ENCODE measurements at places on chromosomes 6 and 20.

GRCh38 chr6:41184761-41185160 lies 16.2 kb downstream of the TREML2 start:
- no peak for DNase-seq

DNA sequence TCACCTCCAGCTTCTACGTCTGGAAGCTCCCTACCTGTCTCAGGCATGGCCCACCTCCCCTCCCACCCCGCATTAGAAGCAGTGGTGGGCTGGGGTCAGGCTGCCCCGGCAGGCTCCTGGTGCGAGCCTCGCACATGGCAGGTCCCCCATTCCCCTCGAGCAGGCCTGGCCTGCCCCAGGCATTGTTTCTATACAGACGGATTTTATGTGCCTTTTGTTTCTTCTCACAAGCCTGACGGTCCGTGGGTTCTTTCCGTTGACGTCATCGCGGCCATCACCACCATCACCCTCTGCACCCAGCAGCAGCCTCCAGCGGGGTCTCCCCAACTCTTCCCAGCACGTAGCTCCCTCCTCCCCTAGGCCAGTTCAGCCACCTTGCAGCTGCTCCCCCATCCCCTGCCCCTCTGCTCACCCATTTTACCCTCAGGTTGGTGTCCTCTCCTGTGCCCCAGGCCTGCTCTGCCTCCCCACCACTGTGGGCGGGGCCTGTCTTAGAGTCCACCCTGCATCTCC lies 4.6 kb downstream of the CST7 start:
- no peak for DNase-seq

DNA sequence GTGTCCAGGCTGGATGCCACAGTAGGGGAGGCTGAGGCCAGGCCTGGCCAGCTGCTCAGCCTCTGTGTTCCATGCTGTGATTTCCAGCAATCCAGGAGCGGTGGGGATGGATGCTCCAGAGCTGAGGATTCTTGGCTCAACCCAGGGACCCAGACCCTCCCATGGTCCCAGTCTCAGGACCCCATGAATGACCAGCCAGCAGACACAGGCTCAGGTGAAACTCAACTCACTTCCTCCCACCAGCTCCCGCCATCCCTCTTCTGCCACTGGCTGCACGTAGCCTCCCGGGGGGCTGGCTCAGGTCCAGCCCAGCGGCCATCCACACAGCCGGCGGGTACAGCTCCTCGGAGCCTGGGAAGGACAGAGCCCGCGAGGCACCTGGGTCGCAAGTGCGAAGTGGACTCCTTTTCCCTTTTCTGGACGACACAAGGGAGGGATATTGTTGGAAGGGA lies 54.5 kb upstream of the DACT2 start:
- DNase-seq: no peak

DNA sequence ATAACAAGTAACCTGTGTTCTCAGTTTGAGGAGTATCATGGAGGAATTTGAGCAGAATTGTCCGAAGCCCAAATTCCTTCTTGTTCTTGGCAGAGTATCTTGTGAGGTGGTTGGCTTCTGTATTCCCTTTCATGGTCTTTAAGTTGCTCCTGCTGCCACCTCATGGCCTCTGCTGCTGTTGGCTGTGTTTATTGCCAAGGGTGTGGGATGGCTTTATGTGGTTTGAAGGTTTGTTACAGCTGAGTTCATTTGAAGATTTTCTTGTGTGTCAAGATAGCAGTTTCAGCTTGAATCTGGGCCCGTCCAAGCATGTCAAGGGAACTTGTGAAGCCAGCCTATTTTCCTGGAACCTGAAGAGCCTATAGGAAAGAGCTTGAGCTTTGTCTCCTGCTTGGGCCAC lies 20.2 kb upstream of the TTK start:
- DNase-seq: no peak

DNA sequence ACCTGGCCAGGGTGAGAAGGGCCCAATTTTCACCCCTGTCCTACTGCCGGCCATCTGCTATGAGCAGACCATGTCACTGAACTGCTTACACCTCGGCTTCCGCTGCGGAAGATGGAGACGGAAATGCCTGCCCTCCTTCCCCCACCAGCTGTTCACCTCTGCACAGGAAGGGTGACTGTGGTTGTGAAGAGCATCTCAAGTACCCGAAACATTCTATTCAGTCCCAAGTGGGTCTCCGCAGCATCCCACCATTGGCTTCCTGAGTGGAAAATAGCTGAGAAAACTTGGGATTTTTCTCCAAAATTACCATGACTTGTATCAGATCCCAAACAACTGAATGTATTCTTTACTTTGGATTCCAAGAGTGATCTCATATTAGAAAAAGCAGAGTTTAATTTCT lies 16.1 kb downstream of the DOK5 start:
- DNase-seq: no peak

DNA sequence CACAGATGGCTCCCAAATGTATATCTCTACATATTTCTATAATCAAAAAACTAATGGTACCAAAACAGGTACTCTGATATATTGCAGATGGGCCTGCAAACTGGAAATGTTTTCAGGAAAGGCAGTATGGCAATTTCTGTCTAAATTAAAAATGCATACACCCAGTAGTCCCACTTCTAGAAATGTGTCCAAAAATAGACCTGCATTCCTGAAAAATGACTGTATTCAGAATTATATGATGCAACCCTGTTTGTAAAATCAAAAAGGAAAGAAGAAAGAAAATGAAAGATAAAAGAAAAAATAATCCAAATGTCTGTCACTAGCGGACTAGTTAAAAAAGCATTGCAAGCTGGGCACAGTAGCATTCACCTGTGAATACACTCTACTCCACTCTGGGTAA lies 12.9 kb upstream of the MICB start:
- DNase-seq: no peak
